ENCODE measurements at places on chromosomes 2 and 18.

GRCh38 chr18:49059028-49059834 lies 108.5 kb upstream of the SMAD7 start:
- DNase-seq = peak; percentile 20

DNA sequence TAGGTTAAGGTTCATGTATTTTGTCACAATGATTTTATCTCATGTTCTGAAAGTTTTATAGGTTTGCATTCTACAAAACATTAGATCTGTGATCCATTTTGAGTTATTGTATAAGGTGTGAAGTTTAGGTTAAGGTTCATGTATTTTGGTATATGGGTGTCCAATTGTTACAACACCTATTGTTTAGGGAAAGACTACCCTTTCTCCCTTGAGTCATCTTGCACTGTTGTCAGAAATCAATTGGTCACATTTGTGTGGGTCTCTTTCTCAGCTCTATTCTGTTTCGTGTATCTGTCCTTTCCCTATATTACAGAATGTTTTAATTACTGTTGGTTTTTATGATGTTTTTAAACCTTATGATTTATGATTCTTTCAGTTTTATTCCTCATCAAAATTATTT lies 192.3 kb downstream of the MCFD2 start:
- DNase-seq = no peak

GRCh38 chr2:73979021-73979420 lies 5.7 kb upstream of the TET3 start:
- DNase-seq = no peak

DNA sequence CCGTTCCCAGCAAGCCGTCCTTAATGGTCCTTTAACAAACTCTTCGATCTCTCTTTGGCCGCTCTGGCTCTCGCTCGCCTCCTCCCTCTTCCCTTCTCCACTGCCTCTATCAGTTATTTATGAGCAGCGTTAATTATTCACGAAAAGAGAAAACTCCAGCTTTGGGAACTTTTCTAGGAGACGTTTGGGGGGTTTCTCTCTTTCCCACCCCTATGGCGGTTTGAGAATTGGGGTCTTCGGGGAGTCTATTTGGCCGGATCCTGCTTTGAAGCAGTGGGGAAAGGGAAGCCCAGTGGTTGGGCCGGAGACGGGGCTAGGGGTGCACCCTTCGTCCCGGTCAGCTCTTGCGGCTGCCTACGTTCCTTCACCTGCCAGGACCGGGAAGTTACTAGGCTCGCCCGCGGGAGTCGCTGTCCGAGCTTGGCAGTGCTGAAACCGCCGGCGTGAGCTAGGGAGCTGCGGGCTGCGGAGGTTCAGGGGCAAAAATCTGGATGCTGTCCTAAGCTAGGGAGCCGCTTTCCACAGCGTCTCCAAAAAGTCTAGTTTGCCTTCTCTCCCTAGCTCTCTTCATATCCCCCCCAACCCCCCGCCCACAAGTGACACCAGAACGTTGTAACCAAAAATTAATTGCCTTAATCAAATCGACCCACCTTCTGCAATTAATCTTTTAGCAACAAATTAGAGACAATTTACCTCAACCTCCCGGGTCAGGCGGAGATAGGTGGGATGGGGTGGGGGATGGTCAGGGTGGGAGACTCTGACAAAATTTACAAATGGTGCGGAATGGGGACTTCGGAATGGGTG lies 8.9 kb upstream of the SKOR2 start:
- DNase-seq = peak; percentile 58

DNA sequence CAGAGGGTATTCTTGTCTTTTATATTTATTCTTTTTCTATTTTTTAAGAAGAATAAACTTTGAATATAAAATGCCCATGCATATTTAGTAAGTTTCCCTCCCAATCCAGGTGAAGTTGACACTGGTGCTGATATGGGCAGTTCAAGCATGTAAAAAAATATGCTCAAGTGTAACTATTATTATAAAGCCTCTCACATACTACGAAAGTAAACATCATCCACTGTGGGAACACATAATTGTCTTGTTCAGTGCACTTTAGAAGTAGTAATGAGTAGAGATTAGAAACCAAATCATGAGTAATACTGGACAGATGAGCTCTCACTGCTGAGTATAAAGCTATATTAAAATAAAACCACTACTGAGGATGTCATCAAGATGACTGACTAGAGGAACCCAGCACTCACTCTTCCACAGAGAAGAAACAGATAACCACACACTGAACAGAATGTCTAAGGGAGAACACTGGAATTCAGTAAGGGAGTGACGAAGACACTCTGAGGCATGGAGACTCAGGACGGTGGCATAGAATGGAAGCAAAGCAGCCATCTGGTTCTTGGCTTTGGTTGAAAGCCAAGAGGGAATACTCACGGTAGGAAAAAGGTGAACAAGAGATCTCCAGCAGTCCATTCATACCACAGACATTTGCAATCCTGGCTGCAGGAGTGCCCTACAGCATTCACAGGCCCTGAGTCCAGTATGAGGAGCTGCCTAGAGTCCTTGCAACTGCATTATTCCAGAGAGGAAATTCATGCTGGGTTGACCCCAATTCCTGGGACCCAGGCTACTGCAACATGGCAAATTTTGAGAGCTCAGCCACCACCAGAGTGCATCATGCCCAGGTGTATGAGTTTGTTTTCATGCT lies 9.5 kb upstream of the FAM110C start:
- no peak for DNase-seq

- no peak for DNase-seq
These were observed 157.1 kb upstream of the LRRTM1 start for GRCh38 chr2:80461505-80462197.

GRCh38 chr2:13578547-13578946 lies 861.8 kb downstream of the TRIB2 start:
- DNase-seq = no peak

- DNase-seq = peak; percentile 25
These were observed 486.5 kb downstream of the NUP35 start for GRCh38 chr2:183610724-183611123.

GRCh38 chr2:88967844-88968243 lies 276.4 kb downstream of the RPIA start:
- peak; percentile 56 for DNase-seq

- DNase-seq = peak; percentile 95
These were observed 25.3 kb upstream of the TACR1 start for GRCh38 chr2:75224636-75225094.

GRCh38 chr2:239272626-239273025 lies 128.2 kb downstream of the HDAC4 start:
- no peak for DNase-seq

DNA sequence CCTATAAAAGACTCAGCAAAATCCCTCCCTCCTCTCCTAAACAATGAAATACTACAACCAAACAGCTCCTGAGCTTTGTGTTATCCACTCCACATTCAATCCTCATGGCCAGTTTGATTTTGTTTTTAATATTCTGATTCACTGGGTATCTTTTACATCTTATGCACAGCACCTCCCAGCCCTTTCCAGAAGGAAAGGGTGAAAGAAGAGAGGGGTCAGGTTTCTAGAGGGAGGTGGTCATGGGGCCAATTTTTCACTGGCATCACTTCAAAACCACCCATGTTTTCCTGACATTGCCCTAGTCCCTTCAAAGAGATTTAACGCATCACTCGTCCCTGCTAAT lies 315.6 kb downstream of the LPIN1 start:
- no peak for DNase-seq

- DNase-seq = peak; percentile 86
These were observed 765 bp upstream of the ID2 start for GRCh38 chr2:8680822-8681760.

DNA sequence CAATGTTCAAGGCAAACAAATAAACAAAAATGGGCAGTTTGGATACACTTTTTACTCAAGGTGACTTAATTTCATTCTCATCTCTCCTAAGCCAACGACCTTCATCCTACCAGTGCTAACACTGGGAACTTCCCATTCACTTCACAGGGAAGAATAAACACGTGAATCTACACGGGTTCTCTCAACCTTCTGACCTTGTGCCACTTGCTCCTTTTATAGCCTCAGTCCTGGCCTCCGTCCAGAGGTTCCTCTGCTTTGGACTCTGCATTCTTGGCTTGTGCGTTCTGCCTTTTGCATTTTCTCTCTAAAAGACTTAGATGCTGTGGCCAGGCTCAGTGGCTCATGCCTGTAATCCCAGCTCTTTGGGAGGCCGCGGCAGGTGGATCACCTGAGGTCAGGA lies 13.8 kb downstream of the ZNF2 start:
- no peak for DNase-seq

DNA sequence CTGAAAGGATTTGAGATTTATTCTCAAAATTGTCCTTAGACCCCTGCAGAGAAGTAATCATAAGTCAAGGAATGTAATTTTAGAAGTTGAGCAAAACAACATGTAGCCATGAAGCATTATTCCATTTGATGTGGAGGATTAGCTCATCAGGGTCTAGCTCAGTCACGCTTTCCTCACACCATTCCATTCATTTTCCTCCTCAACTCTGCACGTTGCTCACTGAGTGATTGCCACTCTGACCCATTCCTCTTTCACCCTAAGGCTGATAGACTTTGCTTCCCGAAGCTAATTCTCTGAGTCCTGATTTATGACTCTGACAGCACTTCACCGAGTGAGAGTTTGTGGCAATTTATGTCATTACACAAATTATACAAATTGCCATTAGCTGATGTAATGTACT lies 820.6 kb upstream of the PIK3C3 start:
- no peak for DNase-seq

DNA sequence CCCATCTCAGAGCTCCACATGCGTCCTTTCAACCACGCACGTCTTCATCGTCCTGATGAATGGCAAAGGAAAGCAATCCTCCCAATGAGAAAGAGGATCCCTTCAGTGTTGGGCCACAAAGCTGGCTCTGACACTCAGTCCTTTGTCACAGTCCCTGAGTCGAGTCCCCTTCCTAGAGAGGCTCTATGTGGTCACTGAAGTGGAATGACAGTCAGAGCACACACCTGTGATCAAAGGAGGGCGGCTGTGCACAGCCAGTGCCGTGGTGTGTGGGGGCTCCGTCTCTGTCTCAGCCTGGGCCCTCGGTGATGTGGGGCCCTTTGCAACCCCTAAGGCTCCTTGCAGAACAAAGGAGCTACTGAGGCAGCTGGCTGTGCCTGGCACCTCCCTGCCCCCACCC lies 157.3 kb upstream of the APCDD1 start:
- no peak for DNase-seq

- DNase-seq = no peak
These were observed 332.0 kb downstream of the PTPRM start for GRCh38 chr18:7899078-7899477.

GRCh38 chr2:51084750-51085149 lies 52.8 kb upstream of the NRXN1 start:
- DNase-seq = peak; percentile 14

- peak; percentile 99 for DNase-seq
These were observed at the start of gene SIX2 for GRCh38 chr2:45009303-45009927. SIX2 (minus strand) TSS chr2:45009452; CDS start chr2:45009110, 342 bp downstream.

DNA sequence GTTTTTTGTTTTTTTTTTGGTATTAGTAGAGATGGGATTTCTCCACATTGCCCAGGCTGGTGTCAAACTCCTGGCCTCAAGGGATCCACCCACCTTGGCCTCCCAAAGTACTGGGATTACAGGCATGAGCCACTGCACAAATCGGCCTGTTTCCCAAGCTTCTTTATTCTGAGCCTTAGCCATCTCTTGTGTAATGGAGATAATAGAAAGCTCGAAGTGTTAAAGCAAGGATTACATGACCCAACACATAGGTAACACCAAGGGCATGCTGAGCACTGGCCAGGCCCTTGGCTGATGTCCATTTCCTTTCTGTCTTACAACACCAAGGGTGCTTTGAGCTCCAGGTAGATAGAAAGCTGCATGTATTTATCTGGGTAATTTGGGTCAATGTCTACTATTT lies 187.8 kb upstream of the MEX3C start:
- no peak for DNase-seq

DNA sequence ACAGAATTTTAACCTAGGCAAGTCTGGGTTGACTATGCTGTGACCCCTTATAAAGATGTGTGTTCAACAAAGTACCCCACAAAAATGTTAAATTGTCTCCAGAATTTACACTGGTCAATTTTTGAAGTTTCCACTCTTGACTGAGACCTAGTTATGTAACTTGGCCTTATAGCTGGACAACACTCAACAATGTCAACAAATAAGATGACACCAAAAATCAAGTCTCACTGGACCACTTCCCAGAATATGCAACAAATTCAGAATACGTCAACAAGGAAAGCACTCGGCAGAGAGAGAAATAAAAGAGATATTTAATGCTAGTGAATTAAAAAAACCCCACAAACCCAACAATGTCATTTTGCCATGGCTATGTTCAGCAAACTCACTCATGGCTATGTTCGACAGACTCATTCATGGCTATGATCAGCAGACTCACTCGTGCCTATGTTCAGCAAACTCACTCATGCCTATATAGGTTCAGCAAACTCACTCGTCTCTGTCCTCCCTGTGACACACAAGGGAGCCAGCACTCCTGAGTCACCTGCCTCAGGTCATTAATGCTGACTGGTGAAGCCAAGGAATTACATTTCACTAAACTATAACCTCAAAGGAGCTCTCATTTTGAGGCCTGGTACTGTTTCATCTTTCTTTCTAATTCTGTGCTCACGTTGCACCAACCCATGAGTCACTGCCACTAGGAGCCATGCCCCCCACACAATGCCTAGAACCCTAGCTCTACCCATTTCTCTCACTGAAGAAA lies 72.7 kb downstream of the PTPN2 start:
- no peak for DNase-seq

DNA sequence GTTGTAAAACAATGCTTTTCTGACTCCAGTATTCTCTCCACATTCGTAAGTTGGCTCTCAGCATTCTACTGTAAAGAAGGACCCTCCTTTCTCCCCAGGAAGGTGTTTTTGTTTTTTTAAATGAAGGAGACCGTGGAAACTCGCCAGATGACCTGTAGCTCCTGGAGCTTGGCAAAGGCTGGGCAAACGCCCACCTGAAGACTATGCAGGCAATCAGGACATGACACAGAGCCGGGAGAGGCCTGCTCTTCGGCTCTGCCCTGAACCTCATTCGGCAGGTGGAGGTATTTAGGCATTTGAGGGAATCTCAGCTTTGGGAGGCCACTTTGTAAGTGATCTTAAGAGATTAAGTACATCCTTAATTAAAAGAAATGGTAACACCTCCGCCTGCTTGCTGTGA lies 17.4 kb downstream of the CASP10 start:
- DNase-seq = no peak

GRCh38 chr2:174248998-174249592 lies 763 bp upstream of the OLA1 start:
- DNase-seq = peak; percentile 49

- DNase-seq = no peak
These were observed 77.8 kb upstream of the B3GNT2 start for GRCh38 chr2:62118160-62118559.

GRCh38 chr2:240857039-240858008 lies 11.3 kb upstream of the AGXT start:
- DNase-seq = peak; percentile 47

- no peak for DNase-seq
These were observed 51.3 kb upstream of the NR4A2 start for GRCh38 chr2:156383798-156384197.

DNA sequence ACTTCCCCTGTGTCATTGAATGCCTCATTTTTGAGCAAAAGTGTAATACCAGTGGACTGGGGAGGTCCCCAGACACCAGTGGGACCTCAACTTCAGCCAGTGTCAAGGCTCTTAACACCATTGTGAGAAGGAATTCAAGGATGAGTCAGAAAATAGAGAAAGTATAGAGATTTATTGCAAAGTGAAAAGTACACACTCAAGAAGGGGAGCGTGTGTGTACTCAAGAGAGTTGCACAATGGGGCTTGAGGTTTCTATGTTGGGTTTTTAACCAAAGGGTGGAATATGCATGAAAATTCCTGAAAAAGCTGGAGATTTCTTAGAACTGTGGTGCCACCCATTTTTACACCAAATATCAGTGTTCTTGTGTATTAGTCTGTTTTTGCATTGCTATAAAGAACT lies 81.9 kb downstream of the ADCYAP1 start:
- peak; percentile 70 for DNase-seq
